ENCODE measurements at places on chromosomes 16 and 17.
A peak's percentile ranks its signal among the peaks of the same experiment; 100 is the strongest.

DNA sequence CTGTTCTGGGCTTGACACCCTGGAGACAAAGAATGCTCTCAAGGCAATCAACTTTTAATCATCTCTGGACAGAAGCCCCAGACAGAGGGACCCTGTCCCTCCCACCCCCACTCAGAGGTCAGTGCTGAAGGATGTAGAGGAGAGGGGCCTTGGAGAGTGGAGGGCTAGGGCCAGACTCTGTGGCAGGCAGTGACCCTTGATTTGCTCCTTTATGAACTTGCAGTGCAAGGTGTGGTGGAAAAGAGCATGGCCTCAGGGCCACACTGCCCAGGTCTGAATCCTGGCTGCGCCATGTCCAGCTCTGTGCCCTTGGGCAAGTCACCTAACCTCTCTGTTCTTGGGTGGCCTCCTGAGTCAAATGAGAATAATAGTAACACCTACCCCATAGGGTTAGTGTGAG is 134.3 kb downstream of the TMEM132E start:
- no peak for DNase-seq

DNA sequence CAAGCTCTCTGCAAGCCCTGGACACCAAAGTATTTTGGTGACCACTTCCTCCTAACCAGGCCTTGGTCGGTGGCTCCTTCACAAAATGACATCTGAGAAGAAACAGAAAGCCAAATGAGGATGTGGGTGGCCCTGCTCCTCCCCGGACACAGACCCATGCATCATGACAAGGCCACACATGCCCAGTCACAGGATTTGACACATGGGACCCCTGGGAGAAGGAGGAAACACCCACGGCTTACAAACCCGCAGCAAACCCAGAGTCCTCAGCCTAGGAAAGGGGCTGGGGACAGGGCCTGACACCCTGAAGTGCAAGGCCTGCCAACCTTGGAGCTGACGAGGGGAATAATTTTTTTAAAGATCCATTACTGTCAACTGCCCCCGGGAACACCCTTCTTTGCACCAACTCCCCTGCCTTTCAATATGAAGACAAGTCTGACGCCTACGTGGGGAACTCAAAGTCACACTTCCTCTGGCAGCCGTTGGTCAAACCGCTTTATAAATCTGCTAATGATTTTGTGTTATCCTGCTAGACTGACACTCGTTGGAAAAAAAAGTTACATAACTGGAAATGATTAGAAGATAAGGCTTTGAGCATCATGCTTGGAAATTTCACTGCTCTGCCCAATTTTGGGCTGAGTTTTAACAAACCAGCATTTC is 41.3 kb downstream of the GAS7 start:
- DNase-seq = no peak

GRCh38 chr16:80720804-80721371 is 83.5 kb downstream of the CDYL2 start:
- no peak for DNase-seq

GRCh38 chr17:51120739-51121619 is at the start of gene SPAG9:
Gene SPAG9, minus strand, starts transcription at chr17:51120868. Its CDS starts 212 bp downstream, at chr17:51120656.
- DNase-seq = peak; percentile 98

DNA sequence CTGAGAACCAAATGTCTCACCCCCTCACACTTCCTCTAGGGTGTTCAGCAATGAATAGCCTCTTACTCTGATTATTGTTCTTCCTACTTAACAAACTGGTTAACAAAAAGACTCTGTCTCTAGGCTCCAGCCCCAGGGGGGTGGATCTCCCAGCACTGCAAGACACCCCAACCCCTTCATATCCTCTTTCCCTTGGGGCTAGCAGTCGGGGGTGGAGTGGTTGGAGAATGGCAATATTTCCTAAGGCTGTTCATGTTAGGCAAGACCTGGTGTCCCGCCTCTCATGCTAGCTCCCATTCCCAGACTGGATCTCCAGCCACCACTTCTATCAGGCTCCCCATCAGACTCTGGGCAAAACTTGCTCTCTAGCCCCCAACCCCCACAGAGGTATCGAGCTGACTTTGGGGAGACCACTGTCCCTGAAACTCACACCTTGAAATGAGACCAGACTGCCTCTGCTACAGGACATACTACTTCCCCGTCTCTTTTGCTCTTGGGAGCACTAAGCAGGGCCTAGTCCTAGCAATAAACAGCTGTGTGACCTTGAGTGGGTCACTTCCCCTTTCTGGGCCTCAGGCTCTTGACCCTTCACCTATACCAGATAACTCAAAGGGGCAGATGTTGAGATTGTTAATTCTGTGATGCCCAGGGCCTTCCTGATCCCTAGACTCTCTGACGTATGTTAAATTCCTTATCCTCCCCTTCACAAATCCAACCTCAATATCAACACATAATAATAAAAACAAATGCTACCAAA is 2.4 kb downstream of the SLC25A35 start:
- DNase-seq = no peak

DNA sequence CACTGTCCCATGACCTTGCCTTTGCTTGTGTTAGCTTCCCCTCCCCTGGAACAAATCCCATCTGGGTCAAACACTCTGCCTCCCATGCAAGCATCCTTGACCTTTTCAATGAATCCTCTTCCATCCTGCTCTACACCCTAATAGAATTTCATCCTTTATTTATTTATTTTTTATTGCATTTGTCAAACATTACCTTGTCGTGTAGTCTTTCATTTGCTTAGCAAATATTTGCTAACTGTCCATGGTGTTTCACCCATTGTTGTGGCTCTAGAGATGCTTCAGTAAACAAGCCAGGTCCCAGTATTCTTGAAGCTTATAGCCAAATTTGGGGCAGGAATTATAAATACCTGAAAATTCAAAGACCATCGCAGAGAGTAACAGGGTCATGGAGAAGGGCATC is 51.0 kb upstream of the MRTFB start:
- no peak for DNase-seq

DNA sequence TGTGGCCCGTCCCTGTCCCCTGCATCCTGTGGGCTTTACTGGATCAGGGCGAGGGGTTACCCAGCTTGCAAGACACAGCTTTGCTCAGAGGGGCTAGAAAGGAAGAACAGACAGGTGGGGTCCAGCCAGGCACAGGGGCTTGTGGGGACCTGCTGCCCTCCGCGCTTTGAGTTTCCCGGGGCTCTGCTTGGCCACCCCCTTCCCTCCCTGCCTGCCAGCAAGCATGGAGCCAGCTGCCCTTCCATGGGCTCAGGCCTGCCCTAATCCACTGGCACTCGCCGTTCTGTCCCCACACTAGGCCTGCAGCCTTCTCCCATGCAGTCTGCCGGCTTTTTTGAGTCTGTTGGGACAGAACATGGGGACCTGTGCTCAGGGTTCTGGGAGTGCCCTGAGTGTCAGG is 3.4 kb downstream of the SNN start:
- DNase-seq = no peak

GRCh38 chr16:50635505-50636392 is 45.4 kb downstream of the SNX20 start:
- DNase-seq = no peak

- no peak for DNase-seq
These were observed 13.1 kb downstream of the FMNL1 start for GRCh38 chr17:45234641-45235415.

- peak; percentile 45 for DNase-seq
These were observed 352 bp downstream of the MARF1 start for GRCh38 chr16:15642557-15643047.

GRCh38 chr17:41810659-41811548 is 845 bp downstream of the P3H4 start:
- no peak for DNase-seq

GRCh38 chr16:84069540-84069939 is 26.9 kb upstream of the SLC38A8 start:
- no peak for DNase-seq

- peak; percentile 77 for DNase-seq
These were observed 119.4 kb downstream of the SOCS1 start for GRCh38 chr16:11136600-11136999.

DNA sequence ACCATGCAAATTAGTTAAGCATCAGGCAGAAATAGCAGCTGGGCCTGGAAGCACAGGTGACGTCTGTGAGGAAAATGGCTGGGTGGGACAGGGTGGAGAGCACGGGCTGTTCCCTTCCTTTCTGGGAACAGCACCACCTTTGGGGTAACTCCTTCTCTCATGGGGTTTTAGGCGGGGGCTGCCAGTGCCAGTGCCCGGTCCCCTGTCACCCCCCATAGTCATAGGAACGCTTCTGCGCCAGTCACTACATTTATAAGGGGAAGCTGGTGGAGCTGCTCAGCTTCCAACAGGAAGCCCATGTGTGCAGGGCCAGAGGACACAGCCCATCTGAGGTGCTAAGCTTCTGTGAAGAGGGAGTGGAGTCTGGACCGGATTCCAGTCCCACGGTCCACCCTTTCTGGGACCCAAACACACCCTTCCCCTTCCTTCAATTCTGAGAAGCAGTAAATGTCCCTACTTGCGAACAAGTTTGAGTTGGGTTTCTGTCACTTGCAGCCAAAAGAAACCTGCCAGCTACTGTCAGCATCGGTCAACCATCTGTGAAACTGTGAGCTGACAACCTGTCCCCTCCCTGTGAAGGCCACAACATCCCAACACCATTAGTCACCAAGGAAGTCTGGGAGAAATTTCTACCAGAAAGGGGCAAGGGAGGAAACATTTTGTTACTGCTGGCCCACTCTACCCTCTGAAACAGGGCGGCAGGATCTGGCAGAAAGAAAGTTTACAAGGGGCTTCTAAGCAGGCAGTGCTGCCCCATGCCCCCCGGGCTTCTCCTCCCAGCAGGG is 86.0 kb upstream of the AMZ2 start:
- DNase-seq = no peak

GRCh38 chr16:89202422-89203215 is 2.3 kb upstream of the SLC22A31 start:
- DNase-seq = no peak

- no peak for DNase-seq
These were observed 44.4 kb downstream of the BANP start for GRCh38 chr16:87995644-87996043.

DNA sequence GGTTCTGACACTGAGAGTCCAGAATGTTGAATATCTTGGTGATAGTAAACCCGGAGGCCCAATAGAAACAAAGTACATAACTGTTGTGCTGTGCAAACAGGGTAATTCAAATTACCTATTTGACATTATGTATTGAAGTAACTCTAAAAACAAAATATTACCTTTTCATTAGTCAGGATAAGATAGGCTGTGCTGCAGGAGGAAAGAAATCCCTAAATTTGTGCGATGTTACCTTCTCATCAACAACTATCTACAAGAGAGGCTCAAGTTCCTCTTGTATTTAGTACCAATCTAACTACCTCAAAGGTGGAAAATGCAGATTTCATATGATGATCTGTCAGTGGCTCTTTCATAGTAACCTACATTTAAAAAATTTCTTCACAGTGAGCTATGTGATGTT is 367.2 kb downstream of the ZFHX3 start:
- no peak for DNase-seq

DNA sequence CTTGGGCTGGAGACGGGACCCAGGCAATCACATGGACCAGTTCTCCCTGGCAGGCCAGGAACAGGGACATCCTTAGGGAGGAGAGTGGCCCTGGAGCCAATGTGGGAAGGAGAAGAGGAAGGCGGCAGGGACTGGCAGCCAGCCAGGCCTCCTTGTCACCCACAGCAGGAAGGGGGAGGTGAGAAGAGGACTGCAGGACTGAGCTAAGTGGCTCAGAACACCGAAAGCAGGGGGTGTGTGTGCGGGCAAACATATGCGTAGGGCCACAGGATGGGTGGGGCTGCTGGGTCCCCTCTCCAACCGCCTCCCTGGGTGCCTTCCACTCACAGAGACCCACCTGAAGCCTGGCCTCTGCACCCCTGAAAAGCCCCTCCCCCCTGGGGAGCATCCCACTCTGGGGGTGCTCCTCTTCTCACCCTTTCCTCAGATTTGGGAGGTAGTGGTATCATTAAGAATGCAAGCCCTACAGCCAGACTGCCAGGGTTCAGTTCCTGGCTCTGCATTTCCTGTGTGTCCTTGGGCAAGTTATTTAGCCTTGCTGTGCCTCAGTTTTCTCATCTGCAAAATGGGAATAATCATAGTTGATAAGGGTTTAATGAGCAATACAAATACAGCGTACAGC is 8.1 kb downstream of the PNMT start:
- DNase-seq = no peak

- no peak for DNase-seq
These were observed 64.3 kb downstream of the TUBD1 start for GRCh38 chr17:59828478-59828760.

All from H54 (cell line).